ENCODE measurements at places on chromosomes 11 and 22.

DNA sequence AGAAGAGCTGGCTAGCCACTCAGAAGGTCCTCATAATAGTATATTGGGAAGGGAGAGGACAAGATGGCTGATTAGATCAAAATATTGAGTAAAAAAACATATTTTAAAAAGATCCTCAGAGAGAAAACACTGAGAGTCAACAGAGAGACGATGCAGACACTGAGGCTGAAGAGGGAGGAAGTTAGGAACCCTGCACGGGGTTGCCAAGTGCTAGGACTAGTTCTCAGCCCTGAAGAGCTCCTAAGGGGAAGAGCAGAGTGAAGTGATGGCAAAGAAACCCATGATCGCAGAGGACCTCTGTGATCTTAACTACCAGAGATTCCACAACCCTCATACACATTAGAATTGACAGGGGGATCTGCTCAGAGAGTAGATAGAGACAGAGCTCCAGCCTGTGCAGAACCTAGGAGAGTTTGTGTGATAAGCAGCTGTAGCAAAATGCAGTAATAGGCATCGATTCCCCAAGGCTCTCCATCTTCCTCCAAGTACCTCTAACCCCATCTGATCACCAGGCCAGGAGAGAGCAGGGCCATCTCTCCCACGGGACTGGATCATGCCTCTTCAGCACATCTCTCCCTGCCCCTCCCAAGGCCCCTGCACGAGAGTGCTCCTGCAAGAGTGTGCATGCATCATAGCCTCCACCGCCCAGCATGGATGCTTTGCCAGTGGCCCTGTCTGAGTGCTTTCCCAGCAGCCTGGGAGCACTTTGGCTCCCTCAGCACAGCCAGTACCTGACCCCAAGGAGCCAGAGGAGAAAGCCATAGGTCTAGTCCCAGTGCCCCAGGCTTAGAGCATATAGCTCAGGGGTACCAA, 41.2 kb upstream of the ARL14EP start:
- DNase-seq: no peak

DNA sequence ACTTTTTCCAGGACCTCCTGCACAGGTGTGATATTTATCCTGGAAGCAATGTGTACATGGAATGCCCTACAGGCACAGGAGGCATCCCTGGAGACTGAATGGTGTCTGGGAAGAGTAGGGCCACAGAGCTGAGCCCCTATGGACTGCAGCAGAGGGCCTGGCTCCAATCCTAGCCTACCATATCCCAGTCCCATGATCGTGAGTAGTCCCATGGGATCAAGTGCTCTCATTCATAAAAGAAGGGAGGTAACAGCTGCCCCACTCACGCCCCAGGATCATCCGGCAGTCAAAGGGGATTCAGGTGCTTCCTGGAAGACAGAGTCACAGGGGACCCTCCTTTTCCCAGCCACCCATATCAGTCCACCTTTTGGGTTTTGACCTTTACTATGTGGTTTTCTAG, 24.0 kb downstream of the ANKK1 start:
- no peak for DNase-seq

GRCh38 chr22:22924369-22925145, 36.9 kb downstream of the IGLL5 start:
- DNase-seq: no peak

DNA sequence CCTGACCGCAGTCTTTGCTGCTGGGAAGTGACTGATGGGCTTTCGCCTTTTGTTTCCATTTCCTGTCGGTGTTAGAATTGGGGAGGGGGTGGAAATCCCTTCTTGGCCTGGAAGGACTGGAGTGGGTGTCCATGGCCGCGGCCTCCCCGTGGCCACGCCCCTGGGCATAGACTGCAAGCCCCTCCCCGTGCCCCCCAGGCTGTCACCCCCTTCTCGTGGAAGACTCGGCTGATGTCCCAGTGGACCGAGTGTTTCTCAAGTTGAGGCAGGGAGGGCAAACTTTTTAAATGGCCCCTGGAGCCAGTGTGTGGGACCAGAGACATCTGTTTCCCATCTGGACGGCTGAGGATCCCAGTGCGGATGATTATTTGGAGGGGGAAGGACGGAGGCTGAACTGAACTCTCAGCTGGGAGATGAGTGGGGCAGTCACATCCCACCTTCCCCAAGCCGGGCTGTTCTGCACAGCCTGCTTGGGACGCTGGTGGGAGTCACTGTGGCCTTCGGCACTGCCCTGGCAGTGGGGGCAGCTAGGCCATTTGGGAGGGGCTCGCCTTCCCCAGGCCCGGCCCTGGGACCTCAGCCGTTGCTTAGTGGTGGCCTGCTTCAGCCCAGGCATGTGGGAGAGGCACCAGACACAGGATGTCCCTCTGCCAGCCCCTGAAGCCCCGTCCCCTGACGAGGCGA, 1.6 kb downstream of the CD81 start:
- DNase-seq: no peak

GRCh38 chr11:68303083-68303482, 9.3 kb upstream of the LRP5 start:
- no peak for DNase-seq

DNA sequence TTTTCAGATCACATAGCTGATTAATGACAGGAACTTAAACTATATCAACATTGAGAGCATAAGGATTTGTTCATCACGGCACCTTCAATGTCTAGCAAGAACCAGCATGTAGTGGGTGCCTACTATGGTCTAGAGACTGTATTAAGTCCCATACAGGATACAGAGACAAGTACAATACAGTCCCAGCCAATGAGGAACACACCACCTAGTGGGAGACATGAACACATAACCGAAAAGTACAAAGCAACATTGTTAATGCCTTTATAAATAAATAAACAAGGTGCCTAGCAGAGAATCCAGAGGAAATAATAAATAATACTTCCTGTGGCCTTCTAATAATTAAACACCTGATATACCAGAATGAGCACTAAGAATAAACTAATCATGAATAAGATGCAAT, 87.7 kb upstream of the OPCML start:
- DNase-seq: no peak

GRCh38 chr11:6962673-6963072, 36.4 kb downstream of the ZNF215 start:
- no peak for DNase-seq

All from amniotic epithelial cell (primary cell).